GM23248 (cell line): ENCODE measurements at places on chromosomes 12 and 14. TPM values are rescaled to one million over a fixed set of nuclear protein-coding genes. Genes with fewer than 3 reads are reported as not detected.

GRCh38 chr12:10033783-10034545, 3.5 kb downstream of the CLEC9A start:
- peaks cover 10% of the 10 kb centered on the region for H3K4me1 ChIP-seq
- H3K27ac ChIP-seq = no peak overlapping the region
- H3K27me3 ChIP-seq = no peaks in the 10 kb centered on the region
- H3K36me3 ChIP-seq = no peaks in the 10 kb centered on the region

DNA sequence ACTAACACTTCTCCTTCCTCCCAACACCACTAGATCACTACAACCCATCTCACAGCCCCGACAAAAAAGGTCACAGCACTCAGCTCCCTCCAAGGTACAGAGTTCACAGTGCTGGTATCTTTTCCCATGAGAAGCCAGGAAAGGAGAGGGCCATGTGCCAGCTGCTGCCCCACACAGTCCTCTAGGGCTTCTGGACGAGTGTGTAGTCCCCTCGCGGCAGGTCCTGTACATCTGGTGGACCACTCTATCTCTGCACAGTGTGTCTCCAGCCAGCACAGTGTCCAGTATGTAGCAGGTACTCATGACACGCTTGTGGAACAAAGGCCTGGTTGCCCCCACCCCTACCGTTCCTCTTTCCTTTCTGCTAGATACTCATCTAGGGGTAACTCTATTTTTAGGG, 134.4 kb upstream of the FOXN3 start:
- no peak for DNase-seq
- no peaks in the 10 kb centered on the region for H3K36me3 ChIP-seq
- no peak overlapping the region for H3K4me3 ChIP-seq

DNA sequence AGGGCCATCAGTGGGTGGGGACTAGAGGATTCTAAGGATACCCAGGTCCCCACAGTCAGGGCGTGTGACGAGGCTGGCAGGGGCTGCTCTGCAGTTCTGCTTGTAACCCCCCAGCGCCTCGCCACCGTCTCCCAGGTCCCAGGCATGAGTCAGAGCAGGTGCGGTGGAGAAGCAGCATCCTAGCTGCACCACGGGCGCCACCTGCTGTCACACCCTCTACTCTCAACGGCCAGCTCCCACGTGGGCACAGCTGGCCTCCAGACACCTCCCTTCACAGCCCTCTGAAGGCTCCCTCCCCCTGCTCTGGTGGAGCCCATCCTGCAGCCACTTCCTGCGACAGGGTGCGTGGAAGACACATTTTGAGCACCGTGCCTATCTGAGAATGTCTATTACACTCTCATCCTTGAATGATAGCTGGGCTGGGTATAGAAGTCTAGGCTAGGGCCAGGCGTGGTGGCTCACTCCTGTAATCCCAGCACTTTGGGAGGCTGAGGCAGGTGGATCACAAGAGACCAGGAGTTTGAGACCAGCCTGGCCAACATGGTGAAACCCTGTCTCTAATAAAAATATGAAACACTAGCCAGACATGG, 6.9 kb upstream of the NUDT14 start:
- H3K4me3 ChIP-seq = no peak overlapping the region
- DNase-seq = no peak
- no peaks in the 10 kb centered on the region; the same call in 1 of the 2 replicates for H3K27me3 ChIP-seq
- H3K27ac ChIP-seq = no peak overlapping the region

NKX2-8 gene
- not detected in 2 replicates for polyA plus RNA-seq

- peak overlapping the region; percentile 63 for H3K27ac ChIP-seq
- H3K27me3 ChIP-seq = peaks cover 17% of the 10 kb centered on the region
- peak overlapping the region; percentile 35 for H3K4me3 ChIP-seq
- peaks cover 40% of the 10 kb centered on the region for H3K4me1 ChIP-seq
- H3K36me3 ChIP-seq = no peaks in the 10 kb centered on the region
Measured at GRCh38 chr14:69263771-69264170, 3.8 kb downstream of the GALNT16 start.

GRCh38 chr12:84856156-84856900, 56.3 kb downstream of the SLC6A15 start:
- peak; percentile 39 for DNase-seq
- H3K4me3 ChIP-seq = no peak overlapping the region
- H3K27ac ChIP-seq = no peak overlapping the region

DNA sequence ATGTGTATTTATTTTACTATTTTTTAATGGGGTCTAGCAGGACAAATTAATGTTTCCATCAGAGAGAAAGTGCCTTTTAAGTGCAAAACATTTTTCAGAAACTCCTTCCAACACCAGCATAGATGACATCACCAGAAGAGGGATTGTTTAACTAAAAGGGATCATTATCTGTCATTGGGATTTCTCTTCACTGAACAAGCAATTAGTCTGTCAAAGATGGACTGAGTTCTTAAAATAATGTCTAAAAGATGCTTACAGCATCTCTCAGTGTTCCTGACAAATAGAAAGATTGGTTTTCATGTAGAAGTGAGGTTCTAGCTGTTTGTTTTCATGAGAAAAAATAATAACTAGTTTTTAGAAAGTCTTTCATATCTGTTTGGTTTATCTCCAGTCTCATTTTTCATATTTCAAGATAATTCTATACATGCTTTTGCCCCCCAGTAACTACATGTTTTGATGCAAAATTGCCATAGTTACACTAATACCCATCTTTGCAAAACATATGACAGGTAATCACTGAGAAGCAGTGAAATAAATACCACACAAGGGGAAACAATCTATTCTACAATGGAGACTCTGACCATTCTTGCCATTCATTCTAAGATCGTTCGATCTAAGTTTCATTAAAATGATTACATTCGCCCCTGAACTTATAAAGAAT, 850.3 kb downstream of the GALC start:
- H3K4me3 ChIP-seq = no peak overlapping the region
- H3K27ac ChIP-seq = no peak overlapping the region
- no peaks in the 10 kb centered on the region; the same call in 1 of the 2 replicates for H3K4me1 ChIP-seq
- no peak for DNase-seq
- H3K36me3 ChIP-seq = no peaks in the 10 kb centered on the region

DNA sequence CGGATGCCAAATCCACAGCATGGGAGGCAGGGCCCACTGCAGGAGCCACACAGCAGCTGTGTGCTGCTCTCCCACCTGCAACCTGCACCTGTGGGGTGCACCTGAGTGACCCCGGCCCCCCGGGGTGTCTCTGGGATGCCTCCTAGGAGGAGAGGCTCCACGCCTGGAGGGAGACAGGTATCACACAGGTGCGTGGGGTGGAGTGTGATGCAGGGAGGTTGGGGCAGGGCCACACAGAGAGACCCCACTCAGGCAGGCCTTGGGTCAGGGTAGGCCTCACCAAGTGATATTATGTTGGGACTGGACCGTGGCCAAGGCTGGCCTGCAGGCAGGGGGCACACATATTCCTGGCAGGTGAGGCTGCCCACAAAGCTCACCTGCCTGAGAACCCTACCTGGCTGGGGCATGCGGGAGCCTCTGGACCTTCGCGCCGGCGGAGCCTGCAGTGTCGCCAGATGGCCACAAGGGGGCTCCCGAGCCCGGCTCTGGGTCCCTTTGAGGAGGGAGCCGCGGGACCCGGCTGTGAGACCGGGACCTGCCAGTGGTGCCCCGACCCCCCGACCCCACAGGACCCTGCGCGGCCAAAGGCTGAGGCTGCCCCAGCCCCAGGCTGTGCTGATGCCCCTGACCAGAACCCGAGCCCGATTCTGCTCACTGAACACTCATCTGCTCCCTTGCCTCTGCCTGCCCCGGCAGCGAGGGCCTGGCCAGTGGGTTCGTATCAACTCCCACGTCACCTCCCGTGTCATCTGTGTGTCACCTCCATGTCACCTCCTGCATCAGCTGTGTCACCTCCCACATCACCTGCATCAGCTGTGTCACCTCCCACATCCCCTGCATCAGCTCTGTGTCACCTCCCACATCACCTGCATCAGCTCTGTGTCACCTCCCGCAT, 11.4 kb downstream of the TMEM121 start:
- H3K27me3 ChIP-seq = no peaks in the 10 kb centered on the region; the same call in 1 of the 2 replicates
- H3K27ac ChIP-seq = no peak overlapping the region

DNA sequence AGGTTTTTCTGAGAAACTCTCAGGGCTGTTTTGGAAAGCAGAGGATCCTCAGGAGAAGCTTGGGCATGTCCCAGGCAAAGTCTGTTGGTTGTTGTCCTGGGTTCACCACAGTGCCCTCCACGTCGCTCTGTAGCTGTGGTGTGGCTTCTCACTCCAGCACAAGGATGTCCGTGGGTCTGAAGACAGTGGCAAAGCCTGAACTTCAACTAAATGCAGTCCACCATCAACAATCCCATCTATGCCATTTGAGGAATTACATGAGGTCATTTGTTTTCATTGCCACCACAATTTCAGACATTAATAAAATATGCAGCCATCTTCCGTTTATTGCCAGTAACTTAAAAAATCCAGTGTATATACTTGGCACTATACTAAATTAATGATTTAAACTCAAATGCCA, 272.1 kb downstream of the LRIG3 start:
- H3K4me3 ChIP-seq = peak overlapping the region; percentile 23; the same call in 1 of the 2 replicates
- H3K27ac ChIP-seq = no peak overlapping the region
- H3K27me3 ChIP-seq = no peaks in the 10 kb centered on the region
- peaks cover 19% of the 10 kb centered on the region for H3K4me1 ChIP-seq

- H3K4me1 ChIP-seq = no peaks in the 10 kb centered on the region
- H3K4me3 ChIP-seq = no peak overlapping the region
- no peaks in the 10 kb centered on the region for H3K27me3 ChIP-seq
Measured at GRCh38 chr14:97592341-97592980, 795.3 kb downstream of the VRK1 start.

CCDC177 gene
- polyA plus RNA-seq = not detected in 2 replicates

GRCh38 chr12:26116829-26117715, 7.8 kb downstream of the BHLHE41 start:
- H3K27ac ChIP-seq = no peak overlapping the region
- H3K4me3 ChIP-seq = no peak overlapping the region
- peak; percentile 51 for DNase-seq
- no peaks in the 10 kb centered on the region for H3K36me3 ChIP-seq
- H3K27me3 ChIP-seq = no peaks in the 10 kb centered on the region
- H3K4me1 ChIP-seq = peaks cover 11% of the 10 kb centered on the region; the same call in 1 of the 2 replicates

DNA sequence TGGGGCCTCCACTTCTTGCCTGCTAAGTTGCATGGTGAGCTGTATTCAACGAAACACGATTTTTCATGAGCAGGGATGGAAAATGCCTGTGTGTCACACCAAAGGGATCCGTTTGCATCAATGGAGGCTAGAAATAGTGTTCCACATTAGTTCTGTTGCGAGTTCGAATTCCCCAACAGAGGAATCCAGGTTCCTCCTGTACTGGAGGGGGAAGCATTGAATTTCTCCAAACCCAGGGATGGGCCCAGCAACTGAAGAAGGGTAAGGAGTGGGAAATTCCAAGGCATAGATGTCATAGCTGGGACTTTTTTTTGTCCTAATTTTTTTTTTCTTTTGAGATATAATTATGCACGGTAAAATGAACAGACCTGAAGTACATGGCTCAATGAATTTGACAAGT, 336.2 kb downstream of the DPF3 start:
- H3K4me1 ChIP-seq = peaks cover 27% of the 10 kb centered on the region
- H3K4me3 ChIP-seq = no peak overlapping the region
- no peaks in the 10 kb centered on the region for H3K27me3 ChIP-seq
- H3K36me3 ChIP-seq = no peaks in the 10 kb centered on the region

GRCh38 chr12:2451497-2451896, 343.3 kb upstream of the FKBP4 start:
- no peaks in the 10 kb centered on the region for H3K36me3 ChIP-seq
- H3K27ac ChIP-seq = no peak overlapping the region
- H3K4me1 ChIP-seq = peaks cover 10% of the 10 kb centered on the region; the same call in 1 of the 2 replicates
- DNase-seq = no peak
- no peaks in the 10 kb centered on the region for H3K27me3 ChIP-seq

DNA sequence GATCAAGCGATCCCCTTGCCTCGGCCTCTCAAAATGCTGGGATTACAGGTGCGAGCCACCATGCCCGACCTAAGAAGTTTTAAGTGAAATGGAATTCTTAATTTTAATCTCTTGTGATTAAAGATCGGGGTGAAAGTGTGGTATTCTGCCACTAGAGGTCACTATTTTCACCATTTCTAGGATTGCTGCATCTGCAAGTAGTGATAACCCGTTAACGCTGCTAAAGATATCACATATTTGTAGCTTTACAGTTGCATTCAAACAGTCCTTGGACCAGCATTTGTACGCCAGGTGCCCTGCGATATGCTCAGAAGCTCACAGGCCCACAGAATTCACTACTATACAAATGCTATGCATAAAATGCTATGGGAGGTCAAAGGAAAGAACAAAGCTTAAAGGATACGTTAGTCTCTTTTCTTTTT, 19.3 kb downstream of the CCDC62 start:
- peak; percentile 63 for DNase-seq
- no peaks in the 10 kb centered on the region for H3K36me3 ChIP-seq

- no peak overlapping the region for H3K4me3 ChIP-seq
- H3K4me1 ChIP-seq = peaks cover 17% of the 10 kb centered on the region
- H3K36me3 ChIP-seq = no peaks in the 10 kb centered on the region
- DNase-seq = peak; percentile 64
- no peaks in the 10 kb centered on the region for H3K27me3 ChIP-seq
- no peak overlapping the region for H3K27ac ChIP-seq
Measured at GRCh38 chr12:48750769-48751356, 34.4 kb upstream of the CCNT1 start.

GRCh38 chr12:124664395-124665111, 97.1 kb upstream of the NCOR2 start:
- H3K4me3 ChIP-seq = no peak overlapping the region
- H3K4me1 ChIP-seq = peaks cover 18% of the 10 kb centered on the region
- H3K27ac ChIP-seq = peak overlapping the region; percentile 54
- peak; percentile 52 for DNase-seq
- H3K27me3 ChIP-seq = no peaks in the 10 kb centered on the region

SIX6 gene
- polyA plus RNA-seq = not detected in 2 replicates

- peak; percentile 41 for DNase-seq
- no peaks in the 10 kb centered on the region for H3K27me3 ChIP-seq
- H3K4me1 ChIP-seq = peaks cover 6% of the 10 kb centered on the region; the same call in 1 of the 2 replicates
- H3K36me3 ChIP-seq = no peaks in the 10 kb centered on the region
- H3K4me3 ChIP-seq = no peak overlapping the region
Measured at GRCh38 chr12:38664661-38665269, 240.6 kb downstream of the CPNE8 start.

DNA sequence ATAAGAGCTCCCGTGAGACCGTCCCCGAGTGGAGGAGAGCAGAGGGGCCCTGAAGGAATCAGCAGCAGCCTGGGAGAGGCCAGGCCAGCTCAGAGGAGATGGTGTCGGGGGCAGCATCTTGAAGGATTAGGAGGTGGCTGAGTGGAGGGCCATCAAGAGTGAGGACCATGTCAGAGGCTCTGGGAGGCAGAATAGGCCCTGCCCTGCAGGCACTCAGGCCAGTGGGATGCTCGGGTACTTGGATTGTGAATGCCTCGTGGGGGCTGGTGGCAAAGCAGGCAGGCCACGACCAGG, 47.7 kb downstream of the IL31 start:
- H3K27me3 ChIP-seq = no peaks in the 10 kb centered on the region
- peaks cover 4% of the 10 kb centered on the region; the same call in 1 of the 2 replicates for H3K4me1 ChIP-seq
- no peak overlapping the region for H3K4me3 ChIP-seq
- H3K27ac ChIP-seq = no peak overlapping the region
- H3K36me3 ChIP-seq = no peaks in the 10 kb centered on the region

DNAL1 gene
- 16.7 TPM in 2 replicates for polyA plus RNA-seq

GRCh38 chr12:117072736-117073490, 26.3 kb downstream of the TESC start:
- H3K27me3 ChIP-seq = peaks cover 23% of the 10 kb centered on the region
- H3K27ac ChIP-seq = no peak overlapping the region
- no peak overlapping the region for H3K4me3 ChIP-seq
- H3K4me1 ChIP-seq = no peaks in the 10 kb centered on the region
- H3K36me3 ChIP-seq = no peaks in the 10 kb centered on the region

SERPINA10 gene
- not detected in 2 replicates for polyA plus RNA-seq
